ENCODE measurements at places on chromosomes 5 and 9.

- no peak for DNase-seq
Observed at GRCh38 chr5:171975262-171975876, 31.1 kb downstream of the FBXW11 start.

- no peak for DNase-seq
Observed at GRCh38 chr5:132474131-132474723, 16.3 kb downstream of the IRF1 start.

- DNase-seq, result no peak
Observed at GRCh38 chr5:38473008-38473407, 83.4 kb downstream of the LIFR start.

DNA sequence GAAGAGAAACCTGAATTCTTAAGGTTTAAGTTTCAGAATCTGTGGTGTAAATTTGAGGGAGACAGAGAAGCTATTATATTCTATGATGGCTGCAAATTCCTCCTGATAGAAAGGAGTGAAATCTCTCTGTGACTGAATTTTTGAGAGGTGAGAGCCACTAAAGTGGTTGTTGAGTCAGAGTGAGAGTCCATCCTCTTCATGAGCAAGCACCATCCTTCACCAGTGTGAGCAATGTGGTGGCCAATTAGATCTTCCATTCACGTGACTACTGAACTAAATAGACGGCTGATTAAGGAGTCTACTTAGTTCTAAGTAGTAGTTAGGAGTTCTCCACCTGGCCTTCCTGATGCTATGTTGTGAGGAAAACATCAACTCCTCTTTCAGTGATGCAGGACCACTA lies 147.8 kb upstream of the CCNH start:
- no peak for DNase-seq

DNA sequence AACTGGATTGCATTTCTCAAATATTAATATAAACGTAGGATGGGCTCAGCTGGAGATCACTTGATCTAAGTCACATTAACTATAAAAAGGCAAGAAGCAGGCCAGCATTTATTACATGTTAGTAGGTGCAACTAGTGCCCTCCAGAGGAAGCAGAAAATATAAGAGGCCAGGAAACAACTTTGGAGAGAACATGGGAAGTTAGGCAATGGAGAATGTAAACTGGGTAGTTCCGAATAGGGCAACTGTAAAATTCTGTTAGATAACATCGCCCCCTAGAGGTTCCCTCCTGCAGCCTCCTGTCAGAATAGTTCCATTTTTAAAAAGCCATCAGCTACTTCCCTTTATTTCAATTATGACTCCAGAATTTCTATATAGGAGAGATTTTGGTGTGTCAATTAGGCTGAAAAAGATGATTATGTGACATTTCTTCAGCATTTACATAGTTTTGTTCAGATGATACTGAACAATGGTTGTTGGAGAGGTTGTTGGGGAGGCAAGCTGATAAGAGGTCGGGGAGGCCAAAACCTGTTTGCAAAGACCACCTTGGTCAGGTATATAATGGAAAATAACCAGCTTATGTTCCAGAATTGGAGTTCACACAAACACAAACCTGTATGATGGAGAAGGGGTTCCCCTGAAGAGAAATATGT lies 22.4 kb downstream of the CCL28 start:
- DNase-seq, result peak; percentile 76

GRCh38 chr9:33300546-33300945 lies 10.2 kb downstream of the NFX1 start:
- no peak for DNase-seq

DNA sequence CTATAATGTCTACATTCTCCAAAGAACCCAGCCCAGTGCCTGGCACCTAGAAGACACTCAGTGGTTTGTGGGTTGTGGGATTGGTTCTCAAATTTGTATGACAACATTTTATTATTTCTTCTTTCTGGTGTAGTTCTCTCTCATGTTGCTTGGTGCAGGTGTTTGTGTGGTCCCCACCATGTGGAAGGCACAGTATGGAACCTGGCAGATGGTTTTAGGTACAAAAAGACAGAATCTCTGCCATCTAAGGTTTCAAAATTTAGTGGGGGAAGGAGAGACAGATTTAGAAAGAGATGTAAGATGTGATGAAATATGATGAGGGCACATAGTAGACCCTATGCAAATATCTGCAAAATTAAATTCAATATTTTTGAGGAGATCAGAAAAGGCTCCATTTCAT lies 323.8 kb downstream of the CDK5RAP2 start:
- no peak for DNase-seq

- DNase-seq, result no peak
Observed at GRCh38 chr9:38683336-38683735, 36.6 kb downstream of the FAM240B start.

DNA sequence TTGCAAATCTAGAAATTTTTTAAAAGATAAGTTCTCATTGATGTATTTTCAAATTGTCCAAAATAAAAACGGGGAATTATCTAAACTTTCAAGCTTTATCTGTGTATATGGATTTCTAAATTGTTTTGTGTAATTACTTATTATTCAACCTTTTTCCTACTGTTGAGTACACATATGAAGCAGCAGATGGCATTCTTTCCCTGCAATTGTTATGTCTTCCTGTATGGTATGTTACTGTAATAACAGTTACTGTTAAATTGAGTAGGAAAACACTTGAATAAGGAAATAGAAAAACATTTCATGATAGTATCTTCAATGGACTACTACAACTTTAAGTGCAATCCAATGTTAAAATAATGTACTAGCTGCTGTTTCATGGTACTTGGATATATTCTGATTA lies 124.8 kb downstream of the RANBP17 start:
- DNase-seq, result no peak

DNA sequence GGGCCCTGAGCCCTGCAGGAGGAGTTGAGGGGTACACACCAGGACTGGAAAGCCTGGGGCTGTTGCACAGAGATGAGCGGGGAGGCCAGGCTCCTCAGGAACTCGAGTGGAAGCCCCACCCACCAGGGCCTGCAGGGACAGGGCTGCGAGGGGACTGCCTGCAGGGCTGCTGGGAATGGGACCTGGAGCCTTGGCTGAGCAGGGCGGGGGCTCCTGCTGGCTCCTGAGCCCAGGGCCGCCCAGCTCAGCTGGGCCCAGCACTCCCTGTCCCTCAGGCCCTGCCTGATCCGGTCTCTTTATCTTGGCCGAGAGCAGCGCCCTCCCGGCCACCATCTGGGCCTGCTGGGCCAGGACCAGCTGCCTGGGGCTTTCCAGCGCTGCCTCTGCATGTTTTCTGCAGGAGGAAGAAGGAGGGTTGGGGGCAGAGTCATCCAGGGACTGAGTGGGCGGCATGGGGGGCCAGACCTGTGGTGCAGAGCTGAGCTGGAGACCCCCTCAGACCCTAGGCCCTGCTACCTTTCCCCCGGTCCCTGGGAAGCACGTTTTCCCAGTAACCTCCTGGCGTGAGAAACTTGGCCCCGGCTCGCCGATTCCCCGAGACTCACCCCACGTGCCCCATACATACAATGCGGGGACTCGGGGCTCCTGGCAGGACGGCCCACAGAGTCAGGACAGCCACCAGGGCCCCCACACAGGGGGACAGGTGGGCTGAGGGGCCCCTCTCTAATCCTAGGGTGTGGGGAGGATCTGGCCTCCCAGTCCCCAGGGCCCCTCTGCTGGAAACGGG lies 9.4 kb downstream of the LCN12 start:
- DNase-seq, result no peak

GRCh38 chr5:180010636-180011035 lies 60.9 kb downstream of the RNF130 start:
- DNase-seq, result no peak

GRCh38 chr5:55534436-55535198 lies at the start of gene PLPP1:
PLPP1 (minus strand) TSS chr5:55534964; CDS start chr5:55534629, 335 bp downstream.
- DNase-seq, result peak; percentile 49

DNA sequence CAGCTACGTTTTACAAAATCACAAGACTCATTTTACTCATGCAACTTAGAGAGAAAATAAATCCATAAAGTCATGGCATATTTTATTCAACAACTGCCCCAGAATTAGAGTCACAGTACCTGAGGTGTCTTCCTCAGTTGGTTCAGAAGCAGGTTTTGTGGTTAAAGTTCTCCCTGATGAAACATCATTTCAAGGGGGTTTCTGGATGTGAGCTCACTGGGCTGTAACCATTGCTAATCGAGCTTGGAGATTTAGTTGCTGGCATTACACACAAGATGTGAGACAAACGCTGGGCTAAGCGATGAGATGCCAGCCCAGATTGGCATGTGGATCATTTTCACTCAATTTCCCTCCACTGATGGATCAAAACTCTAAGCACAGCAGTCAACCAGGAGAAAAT lies 131.3 kb downstream of the PRELID2 start:
- DNase-seq, result no peak

- DNase-seq, result no peak
Observed at GRCh38 chr9:87271696-87272477, 225.8 kb upstream of the DAPK1 start.

DNA sequence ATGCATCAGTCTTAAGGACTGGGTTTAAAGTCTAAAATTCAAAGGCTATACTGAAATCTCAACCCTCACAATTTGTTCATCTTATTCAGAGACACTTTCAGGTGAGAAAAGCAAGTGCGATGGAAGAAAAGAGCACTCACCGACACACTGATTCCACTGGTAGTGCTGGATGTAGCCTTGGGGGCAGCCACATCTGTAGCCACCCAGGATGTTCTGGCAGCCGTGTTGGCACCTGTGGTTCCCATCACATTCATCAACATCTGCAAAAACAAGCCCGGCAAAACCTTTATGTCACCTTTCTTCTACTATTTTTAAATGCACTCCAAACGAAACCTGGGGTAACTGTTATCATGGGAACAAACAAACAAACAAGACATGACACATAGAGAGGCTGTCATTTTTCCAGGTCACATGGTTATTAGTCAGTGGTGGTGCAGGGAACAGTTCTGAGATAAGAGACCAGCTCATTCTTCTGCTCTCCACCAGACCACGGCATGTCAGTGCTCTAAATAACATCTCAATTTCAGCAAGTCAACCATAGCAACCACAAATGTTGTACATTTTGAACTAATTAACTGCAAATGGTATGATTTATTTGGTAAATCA lies 188.4 kb downstream of the SLC12A2 start:
- DNase-seq, result peak; percentile 25

DNA sequence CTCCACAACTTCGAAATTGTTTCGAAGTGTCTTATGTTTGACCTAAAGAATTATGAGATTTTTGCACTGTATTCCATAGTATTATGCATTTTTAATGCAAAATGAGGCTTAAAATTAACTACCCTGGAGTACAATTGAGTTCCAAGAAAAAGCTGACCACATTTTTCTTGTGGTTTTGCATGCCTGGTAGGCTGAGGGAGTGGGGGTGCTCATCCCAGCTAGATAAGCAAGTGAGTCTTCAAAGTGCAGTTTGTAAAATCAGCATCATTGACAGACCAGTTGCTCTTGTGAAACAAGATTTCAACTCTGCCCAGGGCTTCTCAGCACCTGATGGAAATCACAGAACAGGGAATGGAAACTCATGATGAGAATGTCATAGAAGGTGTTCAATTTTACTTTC lies 17.0 kb upstream of the NDUFS4 start:
- DNase-seq, result no peak

GRCh38 chr9:134908524-134909309 lies 9.0 kb downstream of the FCN1 start:
- no peak for DNase-seq

- no peak for DNase-seq
Observed at GRCh38 chr5:167937635-167937998, 353.8 kb upstream of the WWC1 start.

Data from retinal pigment epithelial cell (primary cell).